ENCODE measurements at places on chromosomes 6 and 20. TPM values are rescaled to one million over a fixed set of nuclear protein-coding genes. Genes with fewer than 3 reads are reported as not detected.

Gene GJA1
- 82.4 TPM for total RNA-seq

Gene ERVFRD-1
- not detected for total RNA-seq

Gene KCNG1
- total RNA-seq, result 51.0 TPM

Gene VSTM2L
- total RNA-seq, result 1.5 TPM

Gene SLPI
- total RNA-seq, result not detected

Gene TMEM63B
- total RNA-seq, result 18.8 TPM

Gene IL17A
- not detected for total RNA-seq

Gene AFG1L
- 2.5 TPM for total RNA-seq

Gene C20orf144
- 0.84 TPM for total RNA-seq

Gene EZR
- total RNA-seq, result 76.7 TPM
